ENCODE measurements at places on chromosomes 4 and X.

DNA sequence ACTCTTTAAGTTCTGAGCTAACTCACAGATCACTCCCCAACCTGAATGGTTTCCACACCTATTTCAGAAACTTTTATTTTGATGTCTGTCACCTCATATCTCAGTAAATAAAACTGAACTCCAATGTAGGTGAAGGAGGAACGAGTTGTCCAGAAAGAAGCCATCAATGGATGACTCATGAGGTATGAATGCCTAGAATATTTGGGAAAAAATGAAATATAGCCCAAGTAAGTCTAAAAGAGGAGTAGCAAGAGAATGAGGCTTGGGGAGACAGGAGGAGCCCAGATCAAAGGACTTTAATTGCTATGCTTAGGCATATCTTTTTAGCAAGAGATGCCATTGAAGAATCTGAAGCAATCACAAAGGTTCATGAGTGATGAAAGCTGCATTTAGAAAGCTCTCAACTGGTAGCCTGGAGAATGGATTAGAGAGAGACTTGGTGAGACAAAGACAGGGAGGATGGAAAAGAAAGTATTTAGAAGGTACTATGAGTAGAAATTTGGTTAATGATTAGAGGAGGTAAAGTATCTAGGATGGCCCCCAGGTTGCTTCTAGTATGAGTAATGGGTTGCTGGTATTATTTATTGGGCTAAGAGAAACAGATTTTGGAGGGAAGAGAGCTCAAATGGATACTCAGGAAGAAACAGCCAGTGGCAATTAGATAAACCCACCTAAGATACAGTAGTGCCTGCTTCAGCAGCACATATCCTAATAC is 39.4 kb downstream of the NOCT start:
- no peak for DNase-seq

GRCh38 chr4:101127176-101127790 is 220.0 kb downstream of the PPP3CA start:
- no peak for DNase-seq

DNA sequence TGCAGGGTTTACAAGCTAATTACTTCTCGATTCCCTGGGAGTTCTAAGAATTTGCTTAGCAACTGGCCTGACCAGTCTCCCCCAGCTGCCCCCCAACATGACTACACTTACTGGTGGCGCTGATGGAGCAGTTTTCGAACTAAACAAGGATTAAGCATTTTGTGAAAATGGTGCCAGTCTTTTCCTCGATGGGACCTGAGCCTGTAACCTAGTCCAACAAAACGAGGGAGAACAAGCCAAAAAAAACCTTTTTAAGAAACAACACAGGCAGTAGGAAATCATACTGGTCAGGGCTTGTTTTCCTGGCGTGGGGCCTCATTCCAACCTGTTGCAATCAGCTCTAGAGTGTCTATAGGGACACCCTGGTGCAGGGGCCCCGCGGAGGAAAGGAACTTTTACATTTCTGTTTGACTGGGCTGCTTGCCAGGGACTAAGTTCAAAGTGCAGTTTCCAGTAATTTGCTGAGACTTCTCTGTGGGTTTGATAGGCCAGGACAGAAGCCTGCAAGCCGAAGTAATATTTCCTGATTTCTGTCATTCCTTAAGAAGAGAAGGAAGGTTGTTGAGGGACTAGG is 158.7 kb downstream of the SPRY1 start:
- no peak for DNase-seq

- no peak for DNase-seq
Observed at GRCh38 chr4:53786632-53787031, 195.3 kb upstream of the LNX1 start.

- DNase-seq = no peak
Observed at GRCh38 chr4:170270628-170271027, 180.9 kb upstream of the AADAT start.

DNA sequence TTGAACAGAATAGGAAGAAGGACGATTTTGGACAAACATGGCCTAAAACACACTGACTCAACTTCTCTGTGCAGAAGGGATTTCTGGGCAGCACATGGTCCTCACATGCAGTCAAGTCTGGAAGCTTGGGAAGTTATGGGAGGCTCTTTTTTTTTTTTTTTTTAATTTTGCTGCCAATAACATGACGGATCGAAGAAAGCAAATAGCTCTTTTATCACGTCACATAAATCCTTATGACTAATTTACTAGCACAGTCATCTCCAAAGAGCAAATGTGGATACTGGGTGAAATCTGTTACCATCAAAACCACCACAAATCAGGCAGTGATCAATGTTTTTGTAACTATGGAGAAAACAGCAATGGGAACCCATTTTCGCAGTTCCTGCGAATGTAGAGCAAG is 193.3 kb upstream of the FAM9B start:
- no peak for DNase-seq

DNA sequence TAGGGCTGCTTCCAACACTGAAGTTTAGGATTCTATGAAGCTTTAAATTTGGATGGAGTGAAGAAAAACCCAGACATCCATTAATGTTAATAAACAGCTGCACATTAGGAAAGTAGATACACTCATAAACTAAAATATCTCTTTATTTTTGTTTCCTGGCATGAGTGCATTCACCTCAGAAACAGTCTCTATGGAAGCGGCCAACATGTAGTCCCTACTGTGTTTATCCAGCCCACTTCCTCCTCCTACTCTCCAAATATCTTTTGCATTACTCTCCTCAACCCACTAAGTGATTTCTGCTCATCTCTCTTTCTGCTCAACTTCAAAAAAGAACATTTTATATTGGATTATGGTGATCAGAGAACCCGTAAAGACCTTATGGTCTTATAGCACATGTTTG is 180.3 kb upstream of the MXRA5 start:
- no peak for DNase-seq

Measured in stimulated activated CD8-positive, alpha-beta memory T cell treated with anti-CD3 and anti-CD28 coated beads, Interleukin-7, amount 100 ng/mL, for 1 hour (primary cell).